ENCODE measurements at places on chromosomes 1 and 21.

DNA sequence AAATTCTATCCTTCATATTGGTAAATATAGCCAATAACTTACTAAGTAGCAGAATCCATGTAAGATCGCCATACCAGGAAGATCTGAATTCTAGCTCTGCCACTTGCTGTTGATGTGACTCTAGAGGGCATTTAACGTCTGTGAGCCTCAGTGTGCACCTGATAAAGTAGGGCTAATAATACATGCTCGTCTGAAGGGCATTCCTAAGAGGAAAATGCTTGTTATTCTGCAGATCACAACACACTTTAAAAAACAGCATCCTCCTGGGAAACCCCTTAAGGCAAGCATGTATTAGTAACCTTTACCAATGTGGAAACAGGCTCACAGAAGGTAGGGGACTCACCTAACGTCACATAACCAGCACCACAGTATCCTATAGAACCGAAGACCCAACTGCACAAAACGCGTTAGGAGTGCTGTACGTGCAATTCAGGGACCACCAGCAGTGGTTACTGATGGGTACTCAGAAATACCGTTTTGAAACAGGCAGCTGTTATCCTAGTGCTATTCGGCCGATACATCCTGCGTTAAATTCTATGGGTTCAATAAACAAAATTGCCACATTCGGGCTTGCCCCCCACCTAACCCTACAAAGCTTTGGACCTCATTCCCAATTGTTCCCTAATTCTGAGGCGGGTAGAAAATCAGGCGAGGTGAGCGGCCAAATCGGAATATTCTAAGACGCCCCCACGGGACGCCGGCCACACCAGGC is 758 bp downstream of the DEPDC1 start:
- DNase-seq, result no peak

- DNase-seq, result peak; percentile 32
Measured at GRCh38 chr1:44677201-44677766, 2.8 kb downstream of the ARMH1 start.

GRCh38 chr1:116377541-116378529 is 4.8 kb downstream of the ATP1A1 start:
- peak; percentile 81 for DNase-seq

GRCh38 chr1:50270926-50271325 is 152.3 kb downstream of the DMRTA2 start:
- DNase-seq, result no peak

DNA sequence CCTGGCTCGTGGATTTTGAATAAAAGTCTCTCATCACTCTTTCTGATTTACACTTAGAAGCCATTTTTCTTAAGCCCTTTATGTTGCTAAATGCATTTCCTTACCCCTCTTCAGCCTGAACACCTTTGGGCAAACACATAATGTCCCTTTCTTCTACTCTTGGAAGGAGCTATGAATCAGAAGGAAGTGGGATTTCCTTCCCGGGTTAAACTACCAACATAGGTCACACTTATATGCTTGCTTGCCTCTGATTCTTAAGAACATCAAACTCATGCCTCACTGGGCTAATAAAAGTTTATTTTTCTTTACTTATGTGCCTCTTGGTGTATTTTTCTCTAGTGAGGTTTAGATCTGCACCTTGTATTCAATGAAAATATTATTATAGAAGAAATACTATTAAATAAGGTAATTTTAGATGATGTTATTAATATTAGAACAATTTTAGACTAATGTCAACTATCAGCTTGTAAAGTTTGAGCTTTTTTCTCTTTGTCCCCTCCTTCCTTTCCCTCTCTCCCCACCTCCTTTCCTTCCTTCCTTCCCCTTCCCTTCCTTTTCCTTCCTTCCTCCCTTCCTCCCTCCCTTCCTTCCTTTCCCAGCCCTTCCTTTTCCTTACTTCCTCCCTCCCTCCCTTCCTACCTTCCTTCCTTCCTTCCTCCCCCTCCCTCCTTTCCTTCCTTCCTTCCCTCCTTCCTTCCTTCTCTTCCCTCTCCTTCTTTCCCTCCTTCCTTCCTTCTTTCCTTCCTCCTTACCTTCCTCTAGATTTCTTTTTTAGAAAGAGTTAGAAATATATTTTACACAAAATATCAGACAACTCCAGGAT is 66.5 kb upstream of the KCNJ6 start:
- no peak for DNase-seq

- no peak for DNase-seq
Measured at GRCh38 chr1:221832151-221832550, 90.3 kb upstream of the DUSP10 start.

DNA sequence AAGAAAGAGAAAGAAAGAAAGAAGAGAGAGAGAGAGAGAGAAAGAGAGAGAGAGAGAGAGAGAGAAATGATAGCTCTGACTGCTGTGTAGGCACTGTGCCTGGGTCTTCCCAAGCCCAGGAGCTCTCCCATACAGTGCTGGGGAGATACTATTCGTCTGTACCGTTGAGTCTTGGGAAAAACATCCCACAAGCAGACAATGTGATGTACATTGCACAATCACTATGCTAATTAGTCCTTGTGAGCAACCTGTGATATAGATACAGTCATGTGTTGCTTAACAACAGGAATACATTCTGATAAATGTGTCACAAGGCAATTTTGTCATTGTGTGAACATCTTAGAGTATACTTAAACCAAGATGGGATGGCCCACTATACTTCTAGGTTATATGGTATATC is 381.0 kb downstream of the HHAT start:
- no peak for DNase-seq

DNA sequence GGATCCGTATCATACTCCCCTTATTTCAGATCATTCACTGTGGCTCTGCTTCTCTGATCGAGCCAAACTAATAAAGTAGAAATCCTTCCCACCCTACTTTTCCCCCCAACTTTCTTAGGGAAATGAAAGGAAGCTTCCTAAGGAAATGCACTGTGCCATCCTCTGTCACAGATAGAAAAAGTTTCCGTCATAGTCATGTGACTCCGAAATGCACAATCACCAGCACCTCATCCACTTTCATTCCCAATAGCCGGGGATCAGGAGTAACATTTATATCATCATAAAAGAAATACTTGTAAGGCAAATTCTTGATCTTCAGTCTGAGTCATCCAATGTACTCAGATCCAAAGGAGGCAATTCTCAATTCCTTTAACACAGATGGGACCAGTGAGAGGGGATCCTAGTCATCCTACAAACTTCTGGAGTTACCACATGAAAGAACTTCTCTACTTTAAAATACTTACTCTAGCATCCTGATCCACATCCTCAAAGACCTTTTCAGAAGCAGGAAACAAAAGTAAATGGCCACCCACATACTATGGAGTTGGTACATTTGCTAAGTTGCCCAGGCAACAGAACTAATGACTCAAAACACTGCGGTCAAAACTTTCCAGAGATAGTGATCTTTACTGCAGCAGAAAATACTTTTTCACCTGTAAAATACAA is 97.8 kb upstream of the ZC3H11B start:
- no peak for DNase-seq

DNA sequence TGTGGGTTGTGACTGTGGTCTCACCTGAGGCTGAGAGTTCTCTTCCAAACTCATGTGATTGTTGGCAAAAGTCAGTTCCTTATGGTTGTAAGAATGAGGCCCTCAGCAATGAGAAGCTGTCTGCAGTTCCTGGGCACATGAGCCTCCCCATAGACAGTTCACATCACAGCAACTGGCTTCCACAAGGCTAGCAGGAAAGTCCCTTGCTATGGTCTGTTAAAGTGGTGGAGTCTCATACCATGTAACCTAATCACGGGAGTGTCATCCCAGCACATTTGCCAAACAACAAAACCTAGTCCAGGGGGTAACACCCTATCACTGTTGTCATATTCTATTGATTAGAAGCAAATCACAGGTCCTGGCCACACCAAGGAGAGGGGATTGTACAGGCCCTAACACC is 163.8 kb downstream of the BACH1 start:
- DNase-seq, result no peak

DNA sequence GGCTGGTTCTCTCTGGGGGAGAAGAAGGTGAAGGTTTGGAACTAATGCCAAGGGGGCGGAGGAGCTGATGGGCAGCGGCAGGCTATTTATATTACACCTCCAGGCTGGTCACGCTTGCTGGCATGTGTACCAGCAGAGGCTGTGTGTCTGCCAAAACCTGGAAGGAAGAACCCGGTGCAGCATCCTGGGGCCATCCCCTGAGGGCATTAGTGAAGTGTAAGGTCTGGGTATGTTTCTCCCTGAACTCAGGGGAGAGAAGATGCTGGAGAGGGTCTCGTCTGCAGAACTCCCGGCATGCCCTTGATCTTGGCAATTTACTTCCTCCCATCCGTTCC is 5.3 kb downstream of the DISP3 start:
- DNase-seq, result no peak

DNA sequence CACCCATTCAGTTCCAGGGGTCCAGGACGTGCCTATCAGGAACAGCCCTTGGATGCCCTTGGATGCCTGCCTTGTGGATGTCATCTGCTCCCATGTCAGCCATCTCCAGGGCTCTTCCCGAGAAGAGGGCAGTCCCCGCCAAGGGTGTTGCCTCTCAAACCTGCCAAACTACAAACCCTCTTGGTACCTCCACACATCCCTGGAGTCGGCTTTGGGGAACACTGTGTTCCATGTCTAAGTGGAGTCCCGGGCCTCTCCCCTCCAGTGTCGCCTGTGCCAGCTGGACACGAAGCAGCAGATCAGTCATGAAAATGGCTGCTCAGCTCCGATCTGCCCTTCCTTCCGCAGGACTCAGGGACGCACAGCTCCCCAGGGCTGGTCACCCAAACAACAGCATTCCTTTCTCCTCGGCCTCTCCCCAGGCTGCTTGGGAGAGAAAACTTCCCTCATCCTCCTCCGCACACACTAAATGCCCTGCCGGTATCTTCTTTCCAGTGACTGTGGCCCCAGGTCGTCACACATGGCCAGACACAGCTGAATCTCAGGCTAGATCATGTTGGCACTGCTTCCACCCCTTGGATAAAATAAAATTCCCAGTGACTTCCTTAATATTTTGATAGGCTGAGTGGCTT is 53.4 kb downstream of the GALNT2 start:
- no peak for DNase-seq

DNA sequence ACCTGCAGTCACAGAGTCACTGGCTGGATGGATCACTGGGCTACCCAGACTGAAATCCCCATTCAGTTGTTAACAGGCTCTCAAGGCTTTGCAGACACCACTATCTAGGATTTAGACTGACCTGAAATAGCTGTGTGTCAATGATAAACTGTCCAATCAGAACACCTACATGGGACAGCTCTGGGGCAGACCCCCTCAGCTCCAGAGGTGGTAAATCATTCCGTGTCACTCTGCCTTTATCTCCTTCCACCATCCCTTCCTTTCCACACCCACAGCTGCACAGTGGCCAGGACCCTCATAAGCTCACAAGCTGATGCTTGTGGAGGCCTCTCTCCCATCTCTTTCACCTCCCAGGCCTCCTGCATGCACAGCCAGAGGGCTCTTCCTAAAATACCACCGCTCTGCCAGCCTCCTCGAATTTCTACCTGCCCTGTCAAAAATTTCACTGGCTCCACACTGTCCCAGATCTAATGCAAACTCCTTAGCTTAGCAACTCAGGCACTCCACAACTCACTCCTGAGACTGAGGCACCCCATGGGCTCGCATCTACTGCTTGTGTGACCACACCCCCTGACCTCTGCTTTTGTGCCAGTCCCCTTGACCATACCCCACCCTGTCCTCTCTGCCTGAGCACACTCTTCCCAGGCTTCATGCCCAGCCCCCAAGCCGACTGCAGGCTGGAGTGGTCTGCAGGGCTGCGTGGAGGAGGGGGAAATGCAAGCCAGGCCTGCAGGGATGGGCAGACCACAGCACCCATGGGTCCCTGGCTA is 5.8 kb downstream of the CAPZB start:
- no peak for DNase-seq

All from CD4-positive, alpha-beta T cell treated with Interleukin-4 for 4 hours (primary cell).